Foreskin fibroblast (primary cell): ENCODE measurements at places on chromosomes 2 and 18.

- DNase-seq, result no peak
These were observed 433.7 kb upstream of the RAB12 start for GRCh38 chr18:8175501-8176061.

DNA sequence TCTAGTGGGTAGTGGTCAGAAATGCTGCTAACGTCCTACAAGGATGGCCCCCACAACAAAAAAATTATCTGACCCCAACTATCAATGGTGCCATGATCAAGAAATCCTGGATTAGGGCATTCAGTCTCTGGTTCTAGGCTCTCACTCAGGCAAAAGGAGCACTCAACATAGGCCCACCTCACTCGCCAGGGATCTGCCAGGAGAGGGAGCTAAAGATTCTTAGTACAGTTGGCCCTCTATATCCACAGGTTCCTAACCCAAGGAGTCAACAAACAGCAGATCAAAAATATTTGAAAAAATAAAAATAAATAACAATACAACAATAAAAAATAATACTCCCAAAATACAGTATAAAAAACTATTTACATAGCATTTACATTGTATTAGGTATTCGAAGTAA lies 10.0 kb downstream of the SLC4A5 start:
- peak; percentile 15 for DNase-seq

DNA sequence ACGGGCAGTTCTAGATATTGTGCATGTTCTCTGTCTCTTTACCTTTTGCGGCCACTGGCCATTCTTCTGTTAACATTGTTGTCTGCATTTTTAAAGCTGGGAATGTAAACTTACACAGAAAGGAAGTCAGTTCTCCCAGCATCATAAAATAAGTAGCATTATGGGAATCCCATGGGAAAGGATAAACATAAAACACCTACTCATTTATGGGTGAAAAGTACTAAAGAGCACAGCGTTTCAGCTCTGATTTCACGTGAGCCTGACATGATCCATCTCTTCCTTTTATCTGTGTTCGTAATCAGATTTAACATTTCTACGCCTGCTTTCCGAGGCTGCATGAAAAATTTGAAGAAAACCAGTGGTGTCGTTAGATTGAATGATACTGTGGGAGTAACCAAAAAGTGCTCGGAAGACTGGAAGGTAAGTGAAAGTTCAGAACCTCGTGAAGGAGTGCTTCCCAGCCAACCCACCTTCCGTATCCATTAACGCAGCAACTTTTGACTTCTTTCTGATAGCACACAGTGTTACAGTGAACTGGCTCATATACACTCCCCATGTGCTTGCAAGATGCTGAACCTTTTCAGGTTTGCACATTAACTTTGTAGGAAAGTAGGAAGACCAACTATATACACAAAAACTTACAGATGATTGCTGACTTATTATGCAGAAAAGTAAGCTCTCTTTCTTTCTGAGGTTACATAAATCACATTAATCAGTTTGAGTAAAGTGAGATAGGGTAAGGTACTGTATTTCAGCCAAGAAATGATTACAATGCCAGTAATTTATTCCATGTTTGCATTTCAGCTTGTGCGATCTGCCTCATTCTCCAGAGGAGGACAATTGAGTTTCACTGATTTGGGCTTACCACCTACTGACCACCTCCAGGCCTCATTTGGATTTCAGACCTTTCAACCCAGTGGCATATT lies 86.5 kb upstream of the TTC39C start:
- DNase-seq, result no peak

DNA sequence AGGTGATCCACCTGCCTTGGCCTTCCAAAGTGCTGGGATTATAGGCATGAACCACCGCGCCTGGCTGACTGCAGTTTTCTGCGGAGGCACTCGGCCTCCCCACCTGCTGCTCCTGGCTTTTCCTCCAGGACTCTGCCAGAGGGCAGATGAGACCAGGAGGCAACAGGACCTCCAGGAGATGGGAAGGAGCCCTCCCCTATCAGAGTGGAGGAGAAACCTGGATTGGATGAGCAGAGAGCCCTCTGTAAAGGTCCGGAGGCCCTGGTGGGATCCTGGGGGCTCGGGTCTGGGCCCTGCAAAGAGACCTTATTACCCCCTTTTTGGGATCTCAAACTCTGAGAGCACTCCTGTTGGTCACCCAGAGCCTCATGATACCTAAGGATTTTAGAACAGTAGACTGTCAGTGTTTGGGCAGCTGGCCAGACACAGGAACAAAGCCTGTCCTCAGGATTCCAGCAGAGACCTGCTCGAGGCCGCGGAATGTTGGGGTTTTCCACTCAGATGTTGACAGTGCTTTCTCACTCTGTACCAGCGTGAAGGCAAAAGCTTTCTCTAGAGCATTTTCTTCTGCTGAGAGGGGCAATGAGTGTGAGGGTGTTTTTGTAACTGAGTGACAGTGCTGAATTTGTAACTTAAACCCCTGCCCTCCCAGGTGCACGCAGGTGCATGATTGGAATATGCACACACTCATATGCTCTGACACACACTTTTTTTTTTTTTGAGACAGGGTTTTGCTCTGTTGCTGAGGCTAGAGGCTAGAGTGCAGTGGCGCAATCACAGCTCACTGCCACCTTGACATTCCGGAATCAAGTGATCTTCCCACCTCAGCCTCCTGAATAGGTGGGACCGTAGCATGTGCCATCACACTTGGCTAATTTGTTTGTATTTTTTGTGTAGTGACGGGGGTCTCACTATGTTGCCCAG lies 48.4 kb downstream of the NPPC start:
- DNase-seq, result no peak

GRCh38 chr18:21889570-21889969 lies 149.0 kb downstream of the MIB1 start:
- no peak for DNase-seq

DNA sequence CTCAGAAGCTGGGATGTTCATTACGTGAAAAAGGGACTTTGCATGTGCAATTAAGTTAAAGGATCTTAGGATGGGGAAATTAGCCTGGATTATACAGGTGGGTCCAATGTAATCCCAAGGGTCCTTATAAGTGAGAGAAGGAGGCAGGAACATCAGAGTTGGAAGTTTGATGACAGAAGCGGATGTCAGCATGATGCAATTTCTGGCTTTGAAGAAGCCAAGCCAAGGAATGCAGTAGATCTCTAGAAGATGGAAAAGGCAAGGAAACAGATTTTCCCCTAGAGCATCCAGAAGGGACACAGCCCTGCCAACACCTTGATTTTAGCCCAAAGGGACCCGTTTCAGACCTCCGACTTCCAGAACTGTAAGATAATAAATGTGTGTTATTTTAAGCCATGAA lies 136.4 kb downstream of the LNPK start:
- DNase-seq, result no peak
